ENCODE measurements at places on chromosomes 16 and 17.

DNA sequence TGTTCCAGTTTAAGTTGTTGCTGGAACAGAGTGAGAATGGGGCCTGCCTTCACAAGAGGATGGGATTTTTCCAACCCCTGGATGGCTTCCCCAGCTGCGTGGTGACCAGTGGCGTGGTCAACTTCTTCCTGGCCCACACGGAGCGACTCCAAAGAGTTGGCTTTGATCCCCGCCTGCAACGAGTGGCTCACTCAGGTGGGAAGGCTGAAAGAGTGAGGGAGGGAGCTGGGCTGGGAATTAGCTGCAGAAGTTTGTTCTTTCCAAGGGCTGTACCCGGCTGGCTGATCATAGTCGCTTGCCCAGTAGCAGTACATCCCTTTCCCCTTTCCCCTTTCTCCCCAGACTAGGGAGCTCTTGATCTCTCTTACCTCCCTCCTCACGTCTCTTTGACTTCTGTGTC, 36.1 kb downstream of the B4GALNT2 start:
- no peak for DNase-seq

DNA sequence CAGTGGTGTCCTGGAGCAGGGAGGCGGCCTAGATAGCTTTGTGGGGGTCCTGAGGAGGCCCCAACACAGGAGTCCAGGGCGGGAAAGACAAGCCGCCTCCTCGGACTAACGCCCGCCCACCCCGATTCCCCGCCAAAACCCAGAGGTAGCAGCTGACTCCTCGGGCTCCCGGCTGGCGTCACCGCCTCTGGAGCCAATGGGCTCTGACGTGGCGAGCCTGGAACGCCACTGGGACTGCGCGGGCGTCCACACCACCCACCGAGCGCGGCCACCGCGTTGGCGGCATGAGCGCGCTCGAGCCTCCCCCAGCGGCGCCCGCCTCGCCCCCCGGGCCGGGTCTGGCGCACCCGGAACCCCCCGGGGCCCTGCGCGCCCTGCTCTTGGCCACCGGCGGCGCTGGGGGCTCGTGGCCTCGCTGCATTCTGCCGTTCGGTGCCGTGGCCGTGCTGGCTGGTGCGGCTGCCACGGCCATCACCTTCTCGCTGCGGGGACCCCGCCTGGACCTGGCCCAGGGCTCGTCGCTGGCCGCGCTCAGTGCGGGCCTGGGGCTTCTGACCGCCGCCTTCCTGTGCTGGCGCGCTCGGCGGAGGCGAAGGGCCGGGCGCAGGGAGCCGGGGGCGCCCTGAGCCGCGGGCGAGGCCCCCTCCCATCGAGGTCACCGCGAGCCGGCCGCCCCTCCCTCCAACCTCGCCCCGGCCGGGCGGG, 3.4 kb upstream of the NTN3 start:
- peak; percentile 88 for DNase-seq

- DNase-seq: no peak
Observed at GRCh38 chr16:12529582-12529981, 274.1 kb downstream of the CPPED1 start.

GRCh38 chr17:63295839-63296590, 150.1 kb downstream of the CYB561 start:
- no peak for DNase-seq

DNA sequence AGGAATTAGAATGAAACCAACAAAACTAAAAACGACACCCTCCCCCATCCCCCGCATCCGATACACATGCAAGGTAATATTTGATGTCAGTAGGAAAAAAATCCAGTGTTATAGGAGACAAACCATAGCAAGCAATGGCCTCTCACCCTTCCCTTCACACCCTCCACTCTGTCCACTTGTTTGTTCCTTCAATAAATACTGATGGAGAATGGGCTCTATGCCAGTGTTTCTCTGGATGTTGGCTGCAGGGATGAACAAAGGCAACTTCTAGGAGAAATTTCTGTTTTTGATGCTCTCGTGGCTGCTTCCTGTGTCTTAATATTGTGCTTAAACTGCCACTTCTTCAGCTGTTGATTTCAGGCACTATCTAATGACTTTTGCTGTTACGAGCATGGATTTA, 98.8 kb downstream of the WWOX start:
- DNase-seq: no peak

GRCh38 chr16:1470481-1471251, 4.2 kb downstream of the CLCN7 start:
- peak; percentile 56 for DNase-seq

DNA sequence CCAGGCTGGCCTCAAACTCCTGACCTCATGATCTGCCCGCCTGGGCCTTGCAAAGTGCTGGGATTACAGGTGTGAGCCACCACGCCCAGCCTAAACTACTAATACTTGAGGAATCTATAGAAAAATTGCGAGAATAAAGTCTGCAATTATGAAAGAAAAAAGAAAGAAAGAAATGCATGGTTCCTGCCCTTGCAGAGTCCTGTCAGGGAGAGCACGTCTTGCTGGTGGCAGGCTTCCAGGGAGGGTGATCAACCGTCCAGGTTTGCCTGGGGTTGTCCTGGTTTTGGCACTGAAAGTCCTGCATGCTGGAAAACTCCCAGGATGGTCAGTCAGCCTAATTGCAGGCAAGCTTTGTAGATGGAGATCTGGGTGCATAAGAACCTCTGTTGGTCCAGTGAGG, 21.5 kb upstream of the KIFC3 start:
- no peak for DNase-seq

DNA sequence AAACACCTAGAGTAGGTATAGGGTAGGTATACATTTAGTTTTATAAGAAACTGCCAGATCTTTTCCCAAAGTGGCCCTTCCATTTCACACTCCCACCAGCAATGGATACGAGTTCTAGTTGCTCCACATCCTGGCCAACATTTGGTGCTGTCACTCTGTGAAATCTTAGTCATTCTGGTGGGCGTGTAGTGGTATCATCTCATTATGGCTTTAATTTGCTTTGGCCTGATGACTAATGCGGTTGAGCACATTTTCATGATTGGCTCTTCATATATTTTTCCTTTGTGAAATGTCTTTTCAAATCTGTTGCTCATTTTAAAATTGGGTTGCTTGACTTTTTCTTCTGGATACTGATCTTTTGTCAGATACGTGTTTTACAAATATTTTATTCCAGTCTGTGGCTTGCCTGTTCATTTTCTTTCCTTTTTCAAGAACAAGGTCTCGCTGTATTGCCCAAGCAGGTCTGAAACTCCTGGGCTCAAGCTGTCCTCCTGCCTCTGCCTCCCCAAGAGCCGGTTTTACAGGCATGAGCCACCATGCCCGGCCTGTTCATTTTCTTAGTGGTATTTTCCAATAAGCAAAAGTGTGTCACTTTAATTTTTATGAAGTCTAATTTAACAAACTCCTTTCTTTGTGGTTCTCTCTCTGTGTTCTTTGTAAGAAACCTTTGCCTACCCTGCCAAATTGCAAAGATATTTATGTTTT, 192.4 kb downstream of the SEC14L1 start:
- DNase-seq: peak; percentile 30

DNA sequence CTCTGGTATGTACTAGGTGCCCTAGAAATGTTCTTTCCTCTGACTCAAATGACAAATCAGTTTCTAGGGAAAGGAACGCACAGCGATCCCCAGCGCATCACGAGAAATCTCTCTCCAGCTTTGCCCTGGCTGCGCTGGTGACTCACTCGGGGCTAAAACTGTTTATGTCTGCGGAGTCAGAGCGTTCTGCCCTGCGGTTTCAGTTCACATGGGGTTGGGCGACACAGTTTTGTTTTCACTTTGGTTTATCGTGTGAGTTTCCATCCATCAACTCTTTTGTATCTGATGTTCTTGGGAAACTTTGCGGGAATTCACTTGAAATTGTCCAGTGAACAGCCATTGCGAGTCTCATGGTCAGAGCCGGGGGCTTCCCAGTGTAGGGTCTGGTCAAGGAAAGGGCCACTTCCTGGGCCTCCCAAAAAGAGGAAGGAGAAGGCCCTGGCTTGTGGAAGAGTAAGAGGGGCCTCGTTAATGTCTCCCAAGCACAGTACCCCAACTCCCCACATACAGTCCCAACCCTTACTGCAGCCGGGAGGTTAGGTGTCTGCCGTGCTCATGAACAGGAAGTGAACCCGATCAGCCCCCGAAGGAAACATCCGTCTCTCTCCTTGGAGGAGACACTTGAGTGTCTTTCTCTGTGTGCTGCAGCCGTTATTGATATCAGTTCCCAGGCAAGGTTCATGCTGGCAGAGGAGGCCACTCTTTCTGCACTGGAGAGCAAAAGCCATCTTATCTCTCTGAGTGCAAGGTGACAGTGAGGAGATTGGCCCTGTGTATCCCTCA, 643.2 kb downstream of the WWOX start:
- no peak for DNase-seq

- DNase-seq: no peak
Observed at GRCh38 chr16:30660424-30661261, 2.4 kb downstream of the FBRS start.

GRCh38 chr17:76696763-76697701, 13.7 kb downstream of the MXRA7 start:
- peak; percentile 72 for DNase-seq

DNA sequence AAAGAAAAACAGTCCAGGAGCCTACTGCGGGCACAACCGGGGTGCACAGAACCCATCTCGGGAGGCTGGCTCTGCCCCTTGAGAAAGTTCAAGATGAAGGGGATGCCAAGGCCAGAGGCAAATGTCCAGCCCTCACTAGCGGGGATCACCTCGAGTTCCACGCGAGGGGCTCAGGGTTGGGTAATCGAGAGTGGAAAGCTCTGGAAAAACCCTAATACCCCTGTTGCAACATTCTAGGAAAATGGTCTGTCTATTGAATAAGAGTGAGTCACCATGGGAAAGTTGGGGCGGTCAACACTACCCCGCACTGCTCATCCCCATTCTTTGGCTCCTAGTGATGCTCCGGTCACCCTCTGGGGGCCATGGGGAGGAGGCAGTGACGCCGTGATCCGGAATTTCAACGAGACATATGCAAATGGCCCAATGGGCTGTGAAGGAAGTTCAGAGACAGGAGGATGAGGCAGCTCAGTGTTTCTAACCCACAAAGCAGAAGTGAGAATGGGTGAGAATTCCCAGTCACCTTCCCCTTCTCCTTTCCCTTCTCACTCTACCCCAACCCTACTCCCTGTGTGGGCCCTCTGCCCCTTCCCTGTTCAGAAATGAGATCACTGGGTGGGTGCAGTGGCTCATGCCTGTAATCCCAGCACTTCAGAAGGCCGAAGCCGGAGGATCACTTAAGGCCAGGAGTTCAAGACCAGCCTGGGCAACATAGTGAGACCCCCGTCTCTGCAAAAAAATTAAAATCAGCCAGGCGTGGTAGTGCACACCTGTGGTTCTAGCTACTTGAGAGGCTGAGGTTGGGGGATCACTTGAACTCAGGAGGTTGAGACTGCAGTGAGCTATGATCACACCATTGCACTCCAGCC, 22.4 kb downstream of the SOCS3 start:
- no peak for DNase-seq

DNA sequence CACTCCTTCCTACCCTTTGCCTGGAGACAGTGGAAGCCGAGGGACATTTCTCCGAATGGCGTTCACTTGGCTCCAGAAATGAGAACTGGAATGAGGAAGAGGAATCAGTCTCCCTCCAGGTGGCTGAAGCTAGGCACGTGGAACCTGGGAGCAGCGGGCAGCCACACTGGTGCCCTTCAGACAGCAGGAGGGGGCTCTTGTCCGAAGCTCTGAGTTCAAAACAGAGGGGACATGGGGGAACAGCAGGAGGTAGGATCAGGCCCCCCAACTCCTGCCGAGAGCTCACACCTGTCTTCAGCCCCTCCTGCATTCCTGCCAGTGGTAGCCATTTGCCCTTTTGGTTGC, 41.5 kb downstream of the TMEM235 start:
- no peak for DNase-seq

DNA sequence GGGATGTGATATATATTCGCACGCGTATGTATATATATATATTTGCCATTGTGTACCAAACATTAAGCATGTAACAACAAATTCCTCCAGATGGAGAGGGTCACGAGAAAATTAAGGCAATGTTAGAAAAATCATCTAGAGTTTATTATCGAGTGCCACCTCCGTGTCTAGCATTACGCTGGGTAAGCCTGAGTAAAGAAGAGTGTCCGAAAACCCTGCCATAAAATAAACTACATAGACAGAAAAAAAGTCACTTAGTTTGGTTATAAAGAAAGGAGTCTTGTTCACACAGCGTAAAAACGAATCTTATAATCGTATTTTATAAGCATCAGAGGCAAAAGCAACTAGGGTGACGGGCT, 644 bp upstream of the RHOT1 start:
- no peak for DNase-seq

DNA sequence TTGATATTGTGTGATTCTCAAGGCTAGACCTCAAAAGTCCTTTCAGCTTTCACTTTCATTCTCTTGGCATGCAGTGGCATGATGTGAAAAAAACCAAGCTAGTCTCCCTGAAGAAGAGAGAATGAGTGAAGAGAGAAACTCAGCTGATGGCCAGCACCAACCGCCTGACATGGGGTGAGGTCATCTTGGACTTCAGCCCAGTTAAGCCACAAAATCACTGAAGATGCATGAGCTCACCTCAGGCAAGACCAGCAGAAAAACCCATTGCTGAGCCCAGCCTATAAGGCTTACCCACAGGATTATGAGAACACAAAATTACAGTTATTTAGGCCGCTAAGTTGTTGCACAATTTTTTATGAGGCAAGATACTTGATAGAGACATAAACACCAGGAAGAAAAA, 496.5 kb downstream of the TOX3 start:
- DNase-seq: no peak

- no peak for DNase-seq
Observed at GRCh38 chr16:86990451-86990850, 326.7 kb downstream of the C16orf95 start.

- no peak for DNase-seq
Observed at GRCh38 chr16:17602678-17603077, 131.9 kb upstream of the XYLT1 start.

DNA sequence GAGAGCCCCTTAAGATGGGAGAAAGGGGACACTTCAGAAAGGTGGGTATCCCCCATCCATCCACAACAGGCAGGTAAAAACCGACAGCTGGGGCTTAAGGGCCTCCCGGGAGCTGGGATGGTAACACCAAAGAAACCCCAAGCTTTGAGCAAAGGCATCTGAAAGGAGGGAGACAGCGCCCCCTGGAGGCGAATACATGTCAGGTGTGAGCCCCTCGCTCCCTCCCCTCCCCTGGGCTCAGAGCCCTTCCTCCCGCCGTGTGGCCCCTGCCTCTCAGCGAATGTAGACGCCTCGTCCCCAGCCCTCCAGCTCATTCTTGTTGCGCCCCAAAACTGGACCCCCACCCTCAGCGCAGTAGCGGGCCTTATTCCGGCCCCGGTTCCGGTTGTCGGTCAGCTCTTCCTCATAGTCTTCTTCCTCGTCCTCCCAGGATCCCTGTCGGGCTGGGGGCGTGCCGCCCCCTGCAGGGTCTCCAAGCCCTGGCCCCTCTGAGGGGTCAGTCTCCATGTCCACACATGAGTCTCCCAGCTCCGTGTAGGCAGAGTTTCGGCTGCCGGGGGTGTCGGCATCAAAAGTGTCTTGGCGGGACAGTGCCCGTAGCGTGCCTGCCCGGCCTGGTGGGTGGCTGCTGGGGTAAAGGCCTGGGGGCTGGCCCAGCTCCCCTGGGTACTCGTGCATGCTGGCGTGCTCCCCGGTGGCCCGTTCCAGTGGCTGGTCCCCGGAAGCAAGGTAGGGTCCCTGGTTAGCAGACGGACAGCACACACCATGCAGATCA, 9.1 kb upstream of the ARL5C start:
- peak; percentile 83 for DNase-seq

GRCh38 chr17:77407321-77408277, 266.8 kb downstream of the SEC14L1 start:
- no peak for DNase-seq

- DNase-seq: peak; percentile 10
Observed at GRCh38 chr17:74408815-74409214, 23.1 kb upstream of the GPRC5C start.

Measured in Right ventricle myocardium superior (tissue), 1 donor.